ENCODE measurements at places on chromosomes 16 and 17. TPM values are rescaled to one million over a fixed set of nuclear protein-coding genes. Genes with fewer than 3 reads are reported as not detected.

The DRC3 gene
- total RNA-seq = 0.61 TPM

The SPATA22 gene
- not detected for total RNA-seq

The FBXO39 gene
- not detected for total RNA-seq

The ZNF469 gene
- total RNA-seq = 0.52 TPM

The RAB37 gene
- not detected for total RNA-seq

The SCGB1C2 gene
- not detected for total RNA-seq

The CNTD1 gene
- not detected for total RNA-seq

The BMERB1 gene
- total RNA-seq = 43.6 TPM

The PMFBP1 gene
- total RNA-seq = 4.0 TPM

The WFDC1 gene
- total RNA-seq = 0.14 TPM

The PTX4 gene
- total RNA-seq = not detected

The CCP110 gene
- 36.3 TPM for total RNA-seq

The KCNJ16 gene
- 0.12 TPM for total RNA-seq

The RAC3 gene
- total RNA-seq = 75.0 TPM

The CD300H gene
- not detected for total RNA-seq

The SULT1A4 gene
- 4.3 TPM for total RNA-seq

Measured in neural crest cell (in vitro differentiated cells).